Gastrocnemius medialis (tissue), 4 donors: ENCODE measurements at places on chromosomes 5 and 9. TPM values are rescaled to one million over a fixed set of nuclear protein-coding genes. Genes with fewer than 3 reads are reported as not detected.
A peak's percentile ranks its signal among the peaks of the same experiment; 100 is the strongest.

DNA sequence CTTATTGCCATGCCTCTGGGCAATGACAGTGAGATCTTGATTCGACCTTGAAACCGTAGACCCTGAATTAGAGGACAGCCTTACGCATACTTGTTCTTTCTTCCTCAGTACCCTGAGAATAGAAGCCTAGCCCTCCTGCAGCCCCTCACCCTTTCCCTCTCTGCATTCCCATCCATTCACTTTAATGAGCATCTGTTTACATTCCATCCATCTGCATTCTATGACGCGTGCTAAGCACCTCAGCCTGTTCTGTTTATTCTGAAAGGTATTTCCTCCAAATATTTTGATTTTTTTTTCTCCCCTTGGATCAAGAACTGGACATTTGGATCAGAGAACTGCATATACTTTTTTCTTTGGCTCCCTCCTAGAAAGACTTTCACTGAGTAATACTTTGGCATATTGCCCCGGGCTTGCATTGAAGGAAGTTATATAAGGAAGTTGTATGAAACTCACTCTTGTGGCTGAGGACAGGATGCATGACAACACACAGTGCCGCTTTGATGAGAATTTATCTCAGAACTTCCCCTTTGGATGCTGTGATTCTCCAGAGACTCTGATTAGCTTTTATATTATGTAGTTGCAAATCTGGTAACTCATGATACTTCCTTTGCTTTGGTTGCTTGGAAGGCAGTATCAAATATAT lies 15.7 kb downstream of the TMEM8B start:
- H3K27me3 ChIP-seq: no peaks in the 10 kb centered on the region
- H3K36me3 ChIP-seq: peaks cover 11% of the 10 kb centered on the region
- H3K4me1 ChIP-seq: peaks cover 39% of the 10 kb centered on the region
- peak overlapping the region; percentile 12 for H3K27ac ChIP-seq
- no peak overlapping the region for H3K4me3 ChIP-seq

GRCh38 chr5:114243281-114243971 lies 118.4 kb upstream of the KCNN2 start:
- H3K27me3 ChIP-seq: no peaks in the 10 kb centered on the region
- no peak overlapping the region for H3K27ac ChIP-seq
- no peaks in the 10 kb centered on the region for H3K4me1 ChIP-seq
- H3K4me3 ChIP-seq: no peak overlapping the region
- no peaks in the 10 kb centered on the region for H3K36me3 ChIP-seq
- no peak for DNase-seq

DNA sequence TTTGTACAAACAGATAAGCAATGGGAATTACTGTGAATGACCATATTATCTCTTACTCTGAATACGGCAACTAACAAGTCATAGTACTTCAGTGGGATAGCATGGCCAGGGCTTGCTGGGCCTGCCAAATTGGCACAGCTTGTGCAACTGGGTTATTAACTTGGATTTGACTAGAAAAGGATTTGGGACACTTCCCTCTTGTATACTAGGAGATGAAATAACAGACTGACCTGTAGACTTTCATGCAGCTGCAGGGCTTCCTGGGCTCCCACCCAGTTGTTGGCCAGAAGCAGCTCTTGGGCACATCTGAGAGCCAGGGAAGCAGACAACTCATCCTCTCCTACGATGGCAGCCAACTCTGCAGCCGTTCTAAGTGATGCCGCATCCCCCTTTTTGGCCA lies 39.8 kb downstream of the CNOT8 start:
- H3K4me3 ChIP-seq: no peak overlapping the region
- H3K27me3 ChIP-seq: no peaks in the 10 kb centered on the region
- H3K27ac ChIP-seq: no peak overlapping the region
- DNase-seq: peak; percentile 11
- peaks cover 8% of the 10 kb centered on the region for H3K36me3 ChIP-seq

DNA sequence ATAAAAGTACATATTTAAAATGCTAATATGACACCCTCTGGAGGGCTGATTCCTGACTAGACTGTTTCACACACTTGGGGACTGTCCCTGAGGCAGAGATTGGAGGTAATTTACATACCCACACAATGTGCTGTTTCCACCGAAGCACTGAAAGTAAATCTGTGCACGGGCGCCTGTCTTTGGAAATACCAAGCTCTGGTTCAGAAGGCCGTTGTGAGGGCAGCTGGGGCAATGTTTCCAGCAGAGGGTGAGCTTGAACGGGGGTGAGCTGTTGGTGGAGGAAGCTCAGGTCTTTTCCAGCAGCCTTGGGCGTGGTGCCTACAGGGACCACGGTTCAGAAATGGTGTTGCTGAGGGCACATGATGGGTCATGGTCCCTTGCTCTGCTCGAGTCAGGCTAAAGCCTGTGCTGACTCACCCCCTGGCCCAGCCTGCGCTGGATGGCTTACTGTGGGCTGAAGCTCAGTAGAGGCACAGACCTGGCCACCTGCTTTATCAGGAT lies 25.8 kb upstream of the HMCN2 start:
- no peaks in the 10 kb centered on the region for H3K36me3 ChIP-seq
- no peak for DNase-seq
- no peaks in the 10 kb centered on the region for H3K27me3 ChIP-seq
- H3K4me1 ChIP-seq: no peaks in the 10 kb centered on the region
- H3K4me3 ChIP-seq: no peak overlapping the region

DNA sequence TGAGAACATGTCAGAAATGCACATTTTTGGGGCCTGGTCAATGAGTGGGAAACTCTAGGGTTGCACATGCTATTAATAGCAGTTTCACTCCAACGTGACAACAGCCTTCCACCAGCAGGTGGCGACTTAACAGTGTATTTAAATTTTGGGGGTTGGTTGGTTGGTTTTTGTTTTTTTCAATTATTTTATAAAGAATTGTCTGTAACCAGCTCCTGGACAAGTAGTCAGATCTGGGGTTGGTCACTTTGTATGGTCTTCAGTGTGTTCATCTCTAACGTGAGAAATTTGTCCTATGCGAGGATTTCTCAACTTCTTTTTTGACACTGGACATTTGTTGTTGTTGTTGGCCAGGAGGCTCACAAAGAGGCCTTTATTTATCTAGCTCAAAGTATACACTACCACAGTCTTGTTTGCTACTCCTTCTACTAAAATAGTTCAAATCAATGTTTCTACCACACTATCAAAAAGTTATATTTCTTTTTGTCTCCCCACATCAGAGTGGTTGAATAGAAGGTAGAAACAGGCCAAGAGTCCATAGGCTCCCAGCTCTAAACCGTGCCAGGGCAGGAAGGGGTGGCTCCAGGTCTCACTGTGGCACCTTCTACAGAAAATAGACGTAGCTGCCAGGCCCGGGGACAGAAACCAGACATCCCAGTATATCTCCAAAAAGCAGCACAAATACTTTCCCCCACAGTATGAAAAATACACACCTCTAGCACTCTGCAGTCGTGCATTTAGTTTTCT lies 110.4 kb downstream of the TRPM6 start:
- no peak overlapping the region for H3K4me3 ChIP-seq
- no peaks in the 10 kb centered on the region for H3K4me1 ChIP-seq
- H3K27ac ChIP-seq: no peak overlapping the region
- no peaks in the 10 kb centered on the region for H3K27me3 ChIP-seq
- no peak for DNase-seq
- H3K36me3 ChIP-seq: no peaks in the 10 kb centered on the region

GRCh38 chr5:6631441-6631840 lies 1.4 kb downstream of the NSUN2 start:
- peaks cover 43% of the 10 kb centered on the region for H3K36me3 ChIP-seq
- H3K4me1 ChIP-seq: peaks cover 20% of the 10 kb centered on the region
- H3K27me3 ChIP-seq: no peaks in the 10 kb centered on the region
- H3K27ac ChIP-seq: no peak overlapping the region
- H3K4me3 ChIP-seq: peak overlapping the region; percentile 76
- DNase-seq: no peak

GRCh38 chr9:137478613-137478961 lies 19.5 kb upstream of the NSMF start:
- no peak overlapping the region for H3K27ac ChIP-seq
- no peaks in the 10 kb centered on the region for H3K27me3 ChIP-seq
- H3K4me3 ChIP-seq: no peak overlapping the region

DNA sequence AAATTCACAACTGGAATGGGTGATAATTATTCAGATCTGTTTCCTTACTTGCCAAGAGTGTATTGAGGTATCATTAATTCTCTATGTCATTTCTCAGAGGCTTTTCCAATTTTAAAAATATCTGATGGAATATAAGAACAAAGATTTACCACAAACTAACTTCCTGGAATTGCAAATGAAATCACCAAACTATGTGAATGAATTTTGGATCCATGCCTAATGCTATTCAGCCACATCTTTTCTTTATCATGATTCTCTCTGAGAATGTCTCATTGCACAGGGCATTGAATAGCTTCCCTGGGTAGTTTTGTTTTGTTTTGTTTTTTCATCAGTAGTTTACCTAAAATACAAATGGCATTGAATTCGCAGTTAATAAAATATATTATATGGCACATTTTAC lies 146.9 kb upstream of the FBN2 start:
- DNase-seq: no peak
- H3K36me3 ChIP-seq: no peaks in the 10 kb centered on the region
- H3K27me3 ChIP-seq: no peaks in the 10 kb centered on the region
- H3K27ac ChIP-seq: no peak overlapping the region

DNA sequence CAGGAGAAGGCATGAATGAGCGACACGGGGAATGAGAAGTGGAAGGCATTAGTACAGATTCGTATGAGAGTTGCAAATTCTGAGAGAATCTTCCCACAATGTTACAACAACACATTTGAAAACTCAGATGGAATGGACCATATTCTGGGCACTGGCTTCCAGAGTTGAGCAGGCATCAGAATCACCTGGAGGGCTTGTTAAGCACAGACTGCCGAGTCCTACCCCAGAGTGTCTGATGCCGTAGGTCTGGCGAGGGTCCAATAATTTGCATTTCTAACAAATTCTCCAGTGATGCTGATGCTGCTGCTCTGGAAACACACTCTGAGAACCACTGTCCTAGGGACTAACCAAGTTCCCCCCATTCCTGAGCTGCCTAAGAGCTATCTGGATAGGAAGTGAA lies 2.9 kb upstream of the TLX3 start:
- H3K4me1 ChIP-seq: peaks cover 12% of the 10 kb centered on the region
- no peak for DNase-seq
- H3K4me3 ChIP-seq: no peak overlapping the region
- no peaks in the 10 kb centered on the region for H3K36me3 ChIP-seq
- H3K27ac ChIP-seq: no peak overlapping the region

- no peak overlapping the region for H3K4me3 ChIP-seq
- DNase-seq: no peak
- H3K4me1 ChIP-seq: no peaks in the 10 kb centered on the region
Measured at GRCh38 chr5:135481387-135481786, 29.2 kb upstream of the TIFAB start.

DNA sequence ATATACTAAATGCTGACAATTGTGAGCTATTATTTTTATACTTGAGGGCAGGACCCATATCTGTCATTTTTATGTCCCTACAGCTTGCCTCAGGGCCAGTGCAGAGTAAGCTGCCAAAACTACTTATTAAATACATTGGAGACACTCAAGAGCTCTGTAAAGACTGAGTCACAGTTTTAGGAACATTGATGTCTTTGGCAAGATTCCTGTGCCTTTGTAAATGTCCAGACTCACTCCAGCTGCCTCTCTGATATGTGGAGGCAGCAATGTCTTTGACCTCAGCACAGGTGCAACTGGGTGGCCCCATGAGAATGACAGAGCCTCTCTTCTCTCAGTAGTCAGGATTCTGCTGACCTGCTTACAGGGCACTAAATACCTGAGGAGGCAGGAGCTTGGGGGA lies 363.2 kb downstream of the OSTF1 start:
- DNase-seq: no peak
- H3K27ac ChIP-seq: peak overlapping the region; percentile 45
- H3K4me1 ChIP-seq: no peaks in the 10 kb centered on the region
- no peak overlapping the region for H3K4me3 ChIP-seq

DNA sequence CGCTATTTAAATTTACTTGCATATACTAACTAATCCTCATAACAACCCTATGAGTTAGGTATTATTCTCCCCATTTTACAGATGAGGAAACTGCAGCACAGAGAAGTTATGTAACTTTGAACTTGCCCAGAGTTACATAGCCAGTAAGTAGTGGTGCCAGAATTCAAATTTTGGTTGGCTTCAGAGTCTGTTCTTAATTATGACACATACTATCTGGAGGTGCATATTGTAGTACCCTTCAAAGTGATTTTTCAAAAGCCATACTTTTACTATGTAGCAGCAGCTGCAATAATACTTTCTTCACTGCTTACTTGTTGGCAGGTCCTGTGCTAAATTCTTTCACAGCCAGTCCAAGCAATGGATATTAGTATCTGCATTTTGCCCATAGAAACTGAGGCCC lies 16.4 kb downstream of the MAN2A1 start:
- no peak overlapping the region for H3K4me3 ChIP-seq
- no peak overlapping the region for H3K27ac ChIP-seq
- H3K27me3 ChIP-seq: no peaks in the 10 kb centered on the region
- DNase-seq: no peak

GRCh38 chr5:110945874-110946436 lies 125.6 kb upstream of the TSLP start:
- no peaks in the 10 kb centered on the region for H3K27me3 ChIP-seq
- H3K36me3 ChIP-seq: no peaks in the 10 kb centered on the region
- H3K4me1 ChIP-seq: no peaks in the 10 kb centered on the region

GPX8 gene
- total RNA-seq: 2.8 TPM

CDX1 gene
- total RNA-seq: not detected

FCHO2 gene
- 8.3 TPM for total RNA-seq

WNT8A gene
- not detected for total RNA-seq

CDH6 gene
- total RNA-seq: 1.8 TPM

DNAH5 gene
- total RNA-seq: 0.03 TPM

FABP6 gene
- not detected for total RNA-seq
